COLO829 (cell line): ENCODE measurements at places on chromosomes 3 and 15.

GRCh38 chr15:71278989-71279756 lies 163.9 kb downstream of the THSD4 start:
- DNase-seq: no peak

- no peak for DNase-seq
Observed at GRCh38 chr3:72727172-72727571, 121.1 kb downstream of the SHQ1 start.

GRCh38 chr3:134325706-134326105 lies 48.5 kb downstream of the AMOTL2 start:
- DNase-seq: no peak

DNA sequence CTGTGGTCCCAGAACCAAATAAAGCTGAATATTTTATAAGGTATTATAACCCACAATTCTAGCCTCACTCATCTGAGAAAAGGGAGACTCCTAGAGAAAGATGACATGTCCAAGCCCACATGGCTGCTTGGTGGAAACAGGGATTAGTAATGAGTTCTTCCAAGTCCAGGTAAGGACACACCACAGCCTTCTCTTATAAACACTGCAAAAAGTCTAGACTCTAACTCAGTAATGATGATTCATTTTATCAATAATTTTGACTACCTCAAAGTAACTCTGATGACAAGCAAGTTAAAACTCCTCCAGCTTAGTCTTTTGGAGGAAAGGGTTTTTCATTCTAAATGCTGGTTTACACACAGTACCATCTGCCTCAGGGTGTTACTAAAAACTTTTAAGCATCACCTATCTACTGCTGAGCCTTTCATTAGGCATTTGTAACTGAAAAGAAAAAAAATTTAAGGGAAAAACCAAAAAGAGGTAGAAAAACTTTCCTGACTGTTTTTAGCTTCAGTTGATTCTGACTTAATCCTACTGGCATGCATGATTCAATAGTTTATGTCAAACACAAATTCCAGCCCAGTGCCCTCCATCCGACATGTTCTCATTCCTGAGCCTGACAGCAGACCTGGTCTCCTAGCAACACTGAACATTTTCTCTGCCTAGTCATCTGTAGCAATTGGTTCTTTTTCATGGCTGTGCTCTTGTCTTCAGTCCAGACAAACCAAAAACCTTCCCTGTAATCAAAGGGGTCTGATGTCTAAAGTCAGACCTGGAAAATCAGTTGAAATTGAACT lies 43.9 kb downstream of the P3H2 start:
- peak; percentile 53 for DNase-seq

DNA sequence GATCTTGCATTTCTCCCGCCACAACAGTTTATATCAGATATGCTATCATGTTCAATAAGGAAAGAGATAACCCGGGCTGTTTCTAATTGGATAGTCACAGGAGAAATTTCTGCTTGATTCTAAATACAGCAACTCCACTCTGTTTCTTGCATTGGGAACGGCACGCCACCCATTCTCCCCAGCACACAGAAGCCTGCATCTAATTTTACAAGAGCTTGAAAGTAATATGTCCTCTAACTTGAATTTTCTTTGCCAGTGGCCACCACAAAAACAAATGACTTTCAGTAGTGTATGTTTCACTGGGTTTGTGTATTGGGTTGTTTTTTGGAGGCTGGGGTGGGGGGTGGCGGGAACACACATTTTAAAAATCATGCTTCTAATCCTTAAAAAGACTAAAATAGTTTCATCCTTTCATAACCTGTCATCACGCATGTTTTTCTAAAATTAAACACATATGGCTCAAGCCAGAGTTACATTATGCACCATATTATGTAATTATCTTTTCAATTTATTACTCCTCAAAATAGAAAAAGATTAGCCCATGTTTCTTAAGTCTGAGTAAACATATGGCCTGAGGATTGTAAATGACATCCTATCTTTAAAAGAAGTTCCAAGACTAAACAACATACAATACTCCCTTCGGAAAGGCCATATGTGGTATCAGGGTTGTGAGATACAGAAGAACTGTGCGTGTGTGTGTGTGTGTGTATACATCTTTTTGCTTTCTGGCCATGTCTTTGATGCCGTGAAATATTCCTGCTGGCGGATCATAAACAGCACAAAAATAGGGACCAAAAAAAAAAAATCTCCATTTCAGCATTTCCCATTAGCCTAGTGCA lies 176.3 kb downstream of the FOXP1 start:
- no peak for DNase-seq

- no peak for DNase-seq
Observed at GRCh38 chr3:117074826-117075225, 365.2 kb downstream of the TUSC7 start.

- no peak for DNase-seq
Observed at GRCh38 chr3:107008213-107008612, 369.0 kb upstream of the CCDC54 start.

GRCh38 chr3:39433642-39434041 lies 27.1 kb downstream of the RPSA start:
- DNase-seq: no peak

- no peak for DNase-seq
Observed at GRCh38 chr3:29438580-29438979, 157.7 kb downstream of the RBMS3 start.

GRCh38 chr3:45507820-45508317 lies 86.7 kb upstream of the LIMD1 start:
- no peak for DNase-seq

GRCh38 chr3:182142928-182143327 lies 431.2 kb downstream of the SOX2 start:
- DNase-seq: no peak

- DNase-seq: no peak
Observed at GRCh38 chr3:123038751-123039150, 11.2 kb upstream of the SEMA5B start.

DNA sequence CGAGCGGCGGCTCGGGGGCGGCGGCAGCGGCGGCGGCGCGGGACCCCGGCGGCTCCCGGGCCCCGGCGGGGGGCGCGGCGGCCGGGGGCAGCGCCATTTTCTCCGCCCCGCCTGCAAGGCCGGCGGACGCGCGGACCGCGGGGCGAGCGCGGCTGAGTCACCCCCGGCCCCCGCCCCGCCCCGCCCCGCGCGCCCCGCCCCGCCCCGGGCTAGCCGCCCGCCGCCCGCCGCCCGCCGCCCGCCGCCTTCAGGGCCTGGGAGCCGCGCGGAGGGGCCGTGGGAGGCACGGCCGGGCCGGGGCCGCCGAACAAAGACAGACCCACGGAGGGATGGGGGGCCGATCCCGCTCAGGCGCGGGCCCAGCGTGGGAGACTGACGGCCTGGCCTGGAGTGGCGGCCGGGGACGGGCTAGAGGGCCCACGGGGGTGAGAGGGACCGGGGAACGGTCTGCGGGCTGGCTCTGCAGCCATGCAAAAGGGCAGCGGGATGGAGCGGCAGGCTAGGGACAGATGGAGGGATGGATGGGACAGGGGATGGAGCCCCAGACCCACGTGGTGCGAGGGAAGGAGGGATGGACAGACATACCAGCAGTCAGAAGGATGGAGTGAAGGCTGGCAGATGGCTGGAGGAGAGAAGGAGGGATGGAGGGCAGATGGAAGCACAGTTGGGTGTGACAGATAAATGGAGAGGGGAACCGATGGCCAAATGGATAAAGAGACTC lies at the start of gene EIF4E3:
Gene EIF4E3 (minus strand): TSS at position 132 of the 721 bp plus-strand sequence. CDS start 35 bp downstream, at position 97.
- DNase-seq: peak; percentile 50

DNA sequence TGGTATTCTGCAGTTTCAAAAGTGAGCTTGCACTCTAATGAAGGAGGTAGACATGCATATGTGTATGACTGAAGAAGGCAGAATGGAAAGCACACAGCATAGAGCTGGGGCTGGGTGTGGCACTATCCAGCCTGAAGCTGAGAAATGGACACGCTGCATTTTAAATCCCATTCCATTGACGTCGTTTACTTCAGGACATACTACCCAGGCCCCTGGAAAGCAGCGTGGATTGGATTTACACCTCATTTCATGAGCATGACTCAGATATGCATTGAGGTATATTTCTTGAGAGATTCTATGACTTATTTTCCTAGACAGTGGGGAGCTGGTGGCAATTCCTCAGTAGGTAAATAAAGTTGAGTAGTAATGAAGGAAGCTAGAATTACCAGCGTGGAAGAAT lies 101.4 kb downstream of the ABI3BP start:
- no peak for DNase-seq

GRCh38 chr3:149216193-149216869 lies 5.3 kb downstream of the CP start:
- no peak for DNase-seq

- peak; percentile 65 for DNase-seq
Observed at GRCh38 chr15:25931851-25932250, 68.7 kb upstream of the ATP10A start.

- no peak for DNase-seq
Observed at GRCh38 chr3:142019794-142020320, 129.5 kb downstream of the TFDP2 start.

DNA sequence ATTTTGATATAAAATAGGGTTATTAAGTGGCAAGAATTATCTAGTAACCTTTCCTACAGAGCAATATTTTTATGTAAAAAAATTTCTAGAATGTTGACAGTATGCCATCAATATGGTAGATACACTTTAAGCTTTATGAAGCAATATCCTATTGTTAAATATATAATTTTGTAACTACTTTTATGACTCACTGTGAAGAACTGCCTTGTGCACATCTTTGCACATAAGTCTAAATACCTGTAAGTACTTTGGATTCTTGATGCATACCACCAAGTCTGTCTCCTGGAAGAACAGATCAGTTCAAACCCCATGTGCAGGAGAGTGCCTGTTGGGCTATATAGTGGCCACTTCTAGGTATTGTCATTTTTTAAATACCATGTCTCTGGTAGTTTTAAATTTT lies 205.7 kb upstream of the EIF1B start:
- DNase-seq: no peak

GRCh38 chr3:126311338-126311978 lies 45.8 kb downstream of the KLF15 start:
- DNase-seq: no peak

DNA sequence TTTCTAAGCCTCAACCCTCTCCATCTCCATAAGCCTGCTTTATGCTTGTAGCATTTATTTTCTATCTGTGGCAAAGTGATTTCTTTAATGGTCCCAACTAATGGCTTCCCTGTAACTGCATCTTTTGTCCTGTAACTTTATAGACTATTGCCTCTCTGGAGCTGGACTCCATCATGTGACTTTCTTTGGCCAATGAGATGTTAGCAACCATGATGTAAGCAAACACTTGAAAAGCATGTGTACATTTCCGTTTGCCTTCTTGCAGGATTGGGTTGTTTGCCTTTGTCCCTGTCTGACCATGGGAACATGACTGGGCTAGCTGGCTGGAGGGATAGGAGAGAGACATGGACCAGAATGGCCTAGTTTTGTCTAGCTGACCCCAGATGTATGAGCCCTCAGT lies 106.0 kb upstream of the LRIG1 start:
- DNase-seq: no peak

DNA sequence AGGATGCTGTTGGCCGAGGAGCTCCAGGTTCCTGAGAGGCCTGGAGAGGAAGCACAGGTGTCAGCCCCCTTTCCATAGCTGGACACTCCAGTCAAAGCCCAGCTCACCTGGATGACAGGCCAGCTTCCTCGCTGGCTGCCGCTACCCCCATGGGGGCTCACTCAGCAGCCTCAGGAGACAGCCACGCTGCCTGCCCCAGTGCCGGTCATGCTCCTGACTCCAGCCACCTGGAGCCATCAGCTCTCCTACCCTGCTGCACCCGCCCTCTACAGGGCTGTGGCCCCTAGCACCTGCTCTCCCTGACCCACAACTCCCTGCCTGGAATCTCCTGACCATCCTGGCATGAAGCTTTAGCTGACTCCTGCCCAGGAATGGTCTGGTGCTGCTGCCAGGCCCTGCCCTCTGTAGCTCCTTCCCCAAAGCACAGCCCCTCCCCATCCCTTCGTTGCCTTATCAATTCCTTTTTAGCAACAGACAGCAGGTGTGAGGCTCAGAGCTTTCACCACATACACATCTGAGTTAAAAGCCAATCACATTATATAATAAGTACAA lies 94.2 kb downstream of the NUP210 start:
- no peak for DNase-seq

DNA sequence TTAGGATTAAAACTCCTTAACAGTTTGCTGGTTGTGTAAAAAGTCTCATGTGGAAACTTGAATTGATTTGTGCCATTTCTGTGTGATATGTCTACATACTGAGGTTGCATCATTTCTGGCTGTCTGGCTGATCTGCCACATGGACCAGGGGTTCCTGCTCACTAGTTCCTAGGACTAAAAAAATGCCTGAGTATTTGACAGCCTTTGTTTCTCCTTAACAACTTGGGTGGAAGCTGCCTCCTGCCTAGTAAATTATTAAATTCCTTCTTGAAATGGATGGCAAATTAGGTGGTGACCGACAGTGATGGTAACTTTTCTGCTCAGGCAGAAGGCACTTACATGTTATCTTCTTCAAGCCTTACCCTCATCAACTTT lies 226.9 kb upstream of the MRPL3 start:
- no peak for DNase-seq

DNA sequence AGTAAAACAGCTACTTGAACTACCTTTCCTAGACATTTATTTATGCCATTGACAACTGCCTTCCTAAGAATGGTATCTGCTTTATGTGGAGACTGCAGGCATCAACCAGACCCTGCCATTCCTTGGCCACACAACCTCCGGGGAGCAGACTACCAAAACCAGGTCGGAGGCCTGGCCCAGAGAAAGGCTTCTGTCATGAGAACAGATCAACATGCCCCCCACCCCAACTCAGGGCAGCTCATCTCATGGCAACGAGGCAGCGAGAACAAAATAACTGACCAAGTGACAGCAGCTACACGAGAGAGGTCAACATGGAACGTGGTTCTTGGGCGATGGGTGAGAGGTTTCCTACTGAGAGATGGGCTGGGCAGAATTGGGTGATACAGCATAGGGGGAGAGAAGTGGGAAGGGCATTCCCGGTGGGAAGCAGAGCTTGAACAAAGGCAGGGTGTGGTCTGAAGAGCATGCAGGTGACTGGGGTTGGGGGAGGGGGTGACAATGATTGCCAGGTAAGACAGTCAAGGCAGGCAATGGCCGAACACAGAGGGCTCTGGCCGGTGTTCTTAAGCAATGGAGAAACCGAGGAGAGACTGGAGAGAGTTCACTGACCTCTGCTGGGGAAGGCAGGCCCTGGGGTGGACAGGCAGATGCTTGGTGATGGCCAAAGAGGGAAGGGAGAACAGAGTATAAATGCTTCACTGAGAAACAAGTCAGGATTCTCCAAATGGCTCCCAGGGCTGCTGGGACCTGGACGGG lies 33.9 kb downstream of the CCDC12 start:
- DNase-seq: no peak

DNA sequence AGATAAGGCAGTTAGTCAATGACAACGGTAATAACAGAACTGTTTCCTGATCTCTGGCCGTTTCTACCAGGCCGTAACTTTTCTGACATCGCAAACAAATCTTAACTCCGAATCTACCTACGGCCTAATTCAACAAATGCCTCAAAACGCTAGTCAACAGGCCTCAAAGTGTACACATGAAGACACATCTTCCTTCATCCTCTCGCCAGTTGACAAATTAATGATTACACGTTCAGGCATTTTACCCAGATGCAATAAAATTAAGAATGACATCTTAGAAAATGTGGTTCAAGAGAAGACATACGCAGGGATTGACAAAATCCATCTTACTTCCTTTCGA lies 1.5 kb downstream of the SFMBT1 start:
- no peak for DNase-seq

- DNase-seq: no peak
Observed at GRCh38 chr3:64958199-64958843, 270.5 kb upstream of the ADAMTS9 start.
